ENCODE measurements at places on chromosomes 1 and 21.

DNA sequence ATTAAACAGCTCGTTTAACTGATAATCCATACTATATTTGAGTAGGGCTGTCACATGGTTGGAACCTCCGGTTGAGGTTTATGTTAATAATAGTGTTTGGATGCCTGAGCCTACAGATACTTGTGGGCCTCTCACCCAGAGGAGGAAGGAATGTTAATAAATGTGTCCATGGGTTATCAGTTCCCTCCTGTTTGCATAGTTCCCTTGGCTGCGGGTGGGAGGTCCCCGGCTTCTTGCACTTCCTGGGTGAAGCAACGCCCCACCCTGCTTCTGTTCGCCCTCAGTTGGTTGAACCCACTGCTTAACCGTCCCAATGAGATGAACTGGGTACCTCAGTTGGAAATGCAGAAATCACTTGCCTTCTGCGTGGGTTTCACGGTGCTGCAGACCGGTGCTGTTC lies 23.6 kb upstream of the GBP1 start:
- DNase-seq = no peak

DNA sequence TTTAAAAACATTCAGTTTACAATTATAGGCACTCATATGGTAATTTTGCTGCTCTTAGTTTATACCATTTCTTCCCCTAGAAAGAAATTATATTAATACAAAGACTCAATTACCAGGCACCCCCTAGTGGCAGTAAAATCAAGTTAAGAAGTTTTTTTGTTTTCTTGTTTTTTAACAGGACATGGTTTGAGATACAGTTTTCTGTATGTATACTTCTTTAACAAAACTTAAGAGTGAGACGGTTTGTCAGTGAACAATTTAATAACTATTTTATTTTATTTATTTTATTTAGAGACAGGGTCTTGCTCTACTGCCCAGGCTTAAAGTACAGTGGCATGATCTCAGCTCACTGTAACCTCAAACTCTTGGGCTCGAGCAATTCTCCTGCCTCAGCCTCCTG lies 224.6 kb downstream of the FAF1 start:
- peak; percentile 35 for DNase-seq

- no peak for DNase-seq
Observed at GRCh38 chr1:186745531-186746146, 65.4 kb upstream of the PTGS2 start.

DNA sequence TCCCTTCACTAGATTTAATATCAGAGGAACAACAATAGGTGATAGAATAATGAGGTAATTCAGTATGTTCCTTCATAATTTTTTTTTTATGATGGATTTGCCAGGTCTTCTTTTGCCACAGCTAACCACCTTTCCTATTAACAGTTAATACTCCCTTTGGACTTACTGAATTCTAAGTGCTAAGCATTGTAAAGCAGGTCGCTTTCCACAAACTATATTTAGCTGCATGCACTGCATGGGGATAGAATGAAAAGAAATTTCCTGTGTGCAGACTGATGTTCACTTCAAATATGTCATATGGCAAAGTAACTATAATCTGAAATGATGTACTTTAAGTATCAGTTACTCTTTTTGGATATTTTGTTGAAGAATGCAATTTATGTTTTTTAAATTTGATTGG lies 85.8 kb downstream of the GPR161 start:
- DNase-seq = no peak

DNA sequence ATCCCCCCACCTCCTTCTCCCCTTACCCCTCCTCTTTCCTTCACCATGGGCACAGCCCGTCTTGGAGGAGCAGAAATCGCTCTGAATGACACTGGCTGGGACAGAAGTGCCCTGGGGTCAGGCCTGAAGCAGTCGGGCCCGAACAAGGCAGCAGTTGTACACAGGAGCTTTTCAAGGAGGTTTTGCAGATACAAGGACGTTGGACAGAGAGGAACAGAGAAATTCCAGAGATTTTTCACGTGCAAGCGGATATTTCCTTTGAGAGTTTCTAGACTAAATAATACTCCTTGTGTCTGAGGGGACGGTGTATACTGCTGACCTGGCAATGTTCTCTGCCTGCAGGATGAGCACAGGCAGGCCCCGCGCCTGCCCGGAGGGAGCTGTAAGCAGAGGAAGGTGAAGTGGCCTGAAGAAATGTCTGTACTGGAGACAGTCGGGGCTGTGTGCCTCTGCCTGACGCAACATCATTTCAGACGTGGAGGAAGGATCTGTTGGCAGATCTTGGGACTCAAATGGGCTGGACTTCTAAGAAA lies 95.3 kb upstream of the SLC25A33 start:
- no peak for DNase-seq

DNA sequence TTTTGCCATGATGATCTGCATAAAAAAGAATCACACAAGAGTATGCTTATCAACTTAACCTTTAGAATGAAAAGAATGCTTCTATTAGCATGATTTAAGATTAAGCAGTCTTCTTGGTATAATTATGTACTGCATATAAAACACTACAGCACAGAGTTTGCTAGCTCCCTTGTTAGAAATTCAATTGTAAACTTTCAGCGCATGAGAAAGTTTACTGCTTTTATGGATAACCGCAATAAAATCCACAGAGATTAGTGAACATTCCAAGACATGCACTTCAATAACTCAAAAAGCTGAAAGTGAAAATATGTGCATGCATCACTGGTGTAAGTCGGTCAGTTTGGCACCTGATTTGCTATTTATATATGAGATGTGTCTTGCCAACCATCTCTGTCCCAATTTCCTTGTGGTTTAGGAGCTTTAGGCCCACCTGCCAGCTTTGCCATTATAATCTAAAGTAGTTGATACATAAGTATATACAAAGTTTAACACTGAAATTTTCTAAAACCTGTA lies 16.9 kb downstream of the CCT8 start:
- no peak for DNase-seq

DNA sequence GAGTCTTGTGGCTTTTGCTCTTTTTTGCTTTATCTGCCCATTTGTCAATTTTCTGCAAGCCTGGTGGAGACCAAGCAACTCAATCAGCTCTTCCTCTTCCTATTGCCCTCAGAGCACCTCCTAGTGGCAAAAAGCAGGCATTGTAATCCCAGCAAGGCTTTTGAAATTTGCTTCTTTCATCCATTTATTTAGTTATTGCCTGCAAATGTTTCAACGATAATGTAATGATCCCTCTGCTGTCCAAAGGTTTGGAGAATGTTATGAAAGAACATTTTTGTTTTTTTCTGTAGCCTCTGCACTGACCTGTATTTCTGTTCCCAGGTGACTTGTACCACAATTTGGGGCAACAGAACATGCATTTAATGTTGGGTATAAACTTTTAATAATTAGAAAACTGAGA lies 127.8 kb downstream of the GABPA start:
- peak; percentile 38 for DNase-seq

DNA sequence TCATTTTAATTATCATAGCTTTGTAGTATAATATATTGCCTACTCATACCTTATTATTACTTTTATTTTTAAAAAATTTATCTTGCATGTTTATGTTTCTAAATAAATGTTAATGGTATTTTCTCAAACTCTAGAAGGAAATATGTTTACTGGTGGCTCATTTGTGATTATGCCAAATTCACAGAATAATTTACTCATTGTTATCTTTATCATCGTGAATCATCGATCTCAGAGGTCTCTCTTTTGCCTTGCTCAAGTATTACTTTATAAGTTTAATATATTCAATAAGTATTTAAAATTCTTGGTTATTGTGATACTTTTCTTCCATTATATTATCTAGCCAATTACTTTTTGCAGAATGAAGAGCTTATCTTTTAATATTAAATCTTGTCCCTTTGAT lies 836.7 kb upstream of the ADAMTS5 start:
- DNase-seq = no peak

- DNase-seq = no peak
Observed at GRCh38 chr1:147808025-147808424, 47.6 kb upstream of the GJA5 start.

GRCh38 chr1:39255222-39255621 lies 50.7 kb downstream of the MACF1 start:
- no peak for DNase-seq

- no peak for DNase-seq
Observed at GRCh38 chr1:33684396-33685179, 179.3 kb upstream of the HMGB4 start.

GRCh38 chr21:17269760-17270159 lies 243.1 kb upstream of the CXADR start:
- DNase-seq = no peak
